Activated naive CD4-positive, alpha-beta T cell treated with Interleukin-2 at 50 U/mL for 16 hours (primary cell): ENCODE measurements at places on chromosomes 1 and 21.

DNA sequence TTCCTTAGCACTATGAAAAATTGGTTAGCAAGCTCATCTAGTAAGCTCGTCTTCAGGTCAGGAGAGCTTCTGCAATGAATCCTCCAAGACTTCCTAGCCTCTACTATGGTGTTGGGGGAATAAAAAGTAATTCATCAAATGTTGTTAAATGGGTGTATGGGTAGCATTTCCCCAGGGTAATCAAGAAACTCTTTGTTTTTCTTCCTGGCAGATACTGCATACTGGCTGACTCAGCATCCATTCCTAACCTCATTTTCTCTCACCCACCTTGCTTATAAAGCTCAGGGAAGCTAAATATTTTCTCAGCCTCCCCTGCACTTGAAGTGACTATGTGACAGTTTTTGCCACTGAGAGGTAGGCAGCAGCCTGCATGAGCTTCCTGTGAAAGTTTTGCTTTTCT lies 83.4 kb downstream of the MAB21L3 start:
- DNase-seq = no peak

- DNase-seq = no peak
These were observed 156.0 kb downstream of the NFIA start for GRCh38 chr1:61238359-61238665.

GRCh38 chr1:39214021-39214713 lies 9.7 kb downstream of the MACF1 start:
- DNase-seq = no peak

- no peak for DNase-seq
These were observed 36.7 kb downstream of the ACBD3 start for GRCh38 chr1:226149806-226150205.

GRCh38 chr1:119742202-119742601 lies 26.5 kb downstream of the HMGCS2 start:
- DNase-seq = no peak

- no peak for DNase-seq
These were observed 78.0 kb downstream of the HLX start for GRCh38 chr1:220957233-220957605.

DNA sequence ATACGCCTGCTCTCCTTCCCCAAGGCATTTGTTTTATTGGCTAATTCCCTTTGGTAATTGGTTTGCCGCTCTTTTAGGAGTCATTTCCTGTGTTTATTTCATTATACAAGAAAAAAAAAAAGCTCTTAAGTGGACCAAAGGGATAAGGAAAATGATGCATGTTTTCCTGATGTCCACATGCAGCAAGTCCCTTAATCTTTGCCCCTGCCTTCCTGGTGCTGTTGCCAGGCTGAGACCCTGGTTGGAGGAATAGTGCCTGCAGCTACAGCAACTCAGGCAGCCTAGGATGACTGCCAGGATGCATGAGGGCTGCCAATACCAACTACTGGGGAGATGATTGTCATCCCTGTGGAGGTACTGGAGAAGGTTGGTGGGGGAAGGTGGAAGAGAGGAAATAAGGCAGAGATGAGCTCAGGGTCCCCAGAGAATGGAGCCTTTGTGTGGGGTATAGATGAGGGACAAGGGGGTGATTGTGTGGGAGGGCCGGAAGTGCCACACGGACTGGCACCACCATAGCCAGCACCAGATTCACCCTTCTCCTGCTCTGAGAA lies 6.1 kb upstream of the GATAD2B start:
- DNase-seq = no peak
